Right lung (tissue), 10 donors: ENCODE measurements at places on chromosomes 2 and 18.

DNA sequence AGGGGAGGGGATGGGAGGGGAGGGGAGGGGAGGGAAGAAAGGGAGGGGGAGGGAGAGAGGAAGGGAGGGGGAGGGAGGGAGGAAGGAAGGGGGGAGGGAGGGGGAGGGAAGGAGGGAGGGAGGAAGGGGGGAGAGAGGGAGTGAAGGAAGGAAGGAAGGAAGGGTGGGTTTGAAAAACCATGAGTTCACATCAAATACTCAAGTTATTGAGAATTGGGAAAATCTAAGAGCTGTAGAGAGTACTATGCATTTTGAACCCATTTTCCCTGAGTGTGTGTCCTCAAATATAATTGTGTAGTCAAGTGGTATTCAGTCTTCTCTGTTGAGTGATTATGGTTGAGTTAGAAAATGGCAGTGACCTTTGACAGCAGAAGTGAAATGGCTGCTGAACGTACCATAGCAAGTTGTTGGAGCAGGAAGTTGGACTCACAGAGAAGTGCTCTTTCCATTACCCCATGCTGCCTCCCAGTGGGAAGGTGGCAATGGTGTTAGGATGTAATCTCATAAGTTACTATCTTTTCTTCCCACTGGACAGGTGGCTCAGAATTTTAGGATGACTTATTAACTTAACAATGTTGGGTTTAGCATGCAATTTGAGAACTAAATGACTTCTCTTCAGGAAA lies 214.6 kb downstream of the SETBP1 start:
- DNase-seq = no peak

GRCh38 chr2:236576087-236576486 lies 6.5 kb downstream of the ACKR3 start:
- peak; percentile 38 for DNase-seq

DNA sequence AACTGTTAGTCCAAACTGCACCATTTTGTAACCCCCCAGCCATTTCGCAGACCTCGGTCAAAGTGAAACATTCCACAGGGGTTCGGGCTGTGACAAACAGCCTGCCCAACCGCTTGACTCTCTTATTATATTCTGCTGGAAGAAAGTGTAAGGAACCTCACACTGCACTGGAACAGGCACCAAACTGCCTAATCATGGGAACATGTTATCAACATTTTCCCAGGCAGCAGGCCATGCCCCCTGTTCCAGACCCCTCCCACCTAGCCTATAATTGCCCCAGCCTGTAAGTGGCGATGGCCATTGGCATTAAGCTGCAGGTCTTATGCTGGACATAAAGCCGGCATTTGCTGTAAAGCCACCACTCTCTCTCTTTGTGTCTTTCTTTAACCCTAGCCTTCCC lies 16.9 kb downstream of the LYG2 start:
- DNase-seq = no peak

DNA sequence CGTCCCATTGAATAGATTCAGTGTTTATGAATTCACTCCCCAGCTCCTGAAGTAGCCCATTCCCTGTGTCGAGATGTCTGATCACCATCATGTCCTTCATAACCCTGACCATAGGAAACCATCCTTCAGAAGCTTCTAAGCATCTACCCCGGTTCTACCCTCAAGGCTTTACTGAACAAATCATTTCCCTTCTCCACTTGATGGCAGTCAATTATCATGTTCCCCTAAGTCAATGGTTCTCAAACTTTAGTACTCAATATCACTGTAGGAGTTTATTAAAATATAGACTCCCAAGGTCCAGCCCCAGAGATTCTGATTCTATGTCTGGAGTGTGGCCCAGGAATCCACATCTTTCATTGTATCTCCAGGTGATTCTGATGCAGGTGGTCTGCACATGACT lies 228.4 kb upstream of the SP5 start:
- no peak for DNase-seq

DNA sequence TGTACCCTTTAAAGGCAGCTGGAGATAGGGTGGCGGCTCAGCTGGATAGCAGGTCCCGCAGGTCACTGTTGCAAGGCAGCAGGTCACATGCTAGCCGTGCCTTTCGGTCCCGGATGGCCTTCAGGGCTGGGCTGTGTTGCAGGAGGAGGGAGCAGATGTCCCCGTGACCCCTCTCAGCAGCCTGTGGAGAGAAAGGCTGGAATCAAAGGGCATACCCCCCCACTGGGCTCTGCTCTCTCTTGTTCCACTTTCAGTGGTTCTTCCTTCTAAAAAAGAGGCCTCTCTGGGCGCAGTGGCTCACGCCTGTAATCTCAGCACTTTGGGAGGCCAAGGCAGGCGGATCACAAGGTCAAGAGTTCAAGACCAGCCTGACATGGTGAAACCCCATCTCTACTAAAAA lies 4.4 kb upstream of the ANKRD23 start:
- no peak for DNase-seq

- no peak for DNase-seq
Observed at GRCh38 chr2:10161961-10162441, 39.5 kb downstream of the RRM2 start.

GRCh38 chr18:11494107-11494506 lies 115.3 kb upstream of the SLC35G4 start:
- no peak for DNase-seq
